Fibroblast of skin of abdomen (primary cell): ENCODE measurements at places on chromosomes 1 and 21.

- DNase-seq = peak; percentile 66
Observed at GRCh38 chr1:33365560-33365997, 44.7 kb upstream of the A3GALT2 start.

DNA sequence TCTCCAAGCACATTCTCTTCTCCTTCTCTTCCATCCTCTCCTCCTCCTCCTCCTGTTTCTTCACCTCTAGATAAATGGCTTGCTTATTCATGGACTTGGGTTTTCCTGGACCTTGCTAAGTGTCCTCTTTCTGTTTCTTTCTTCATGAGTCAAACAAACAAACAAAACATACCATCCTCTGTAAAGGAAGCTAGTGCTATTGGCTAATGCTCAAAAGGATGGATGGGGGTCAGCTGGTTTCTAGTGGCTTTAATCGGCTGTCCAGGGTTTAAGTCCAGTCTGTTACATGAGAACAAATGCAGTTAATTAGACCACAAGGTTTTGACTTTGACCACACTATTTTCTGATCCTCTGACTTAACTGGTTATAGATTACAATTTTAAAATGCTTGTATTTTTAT lies 83.8 kb upstream of the TSPAN2 start:
- DNase-seq = no peak

DNA sequence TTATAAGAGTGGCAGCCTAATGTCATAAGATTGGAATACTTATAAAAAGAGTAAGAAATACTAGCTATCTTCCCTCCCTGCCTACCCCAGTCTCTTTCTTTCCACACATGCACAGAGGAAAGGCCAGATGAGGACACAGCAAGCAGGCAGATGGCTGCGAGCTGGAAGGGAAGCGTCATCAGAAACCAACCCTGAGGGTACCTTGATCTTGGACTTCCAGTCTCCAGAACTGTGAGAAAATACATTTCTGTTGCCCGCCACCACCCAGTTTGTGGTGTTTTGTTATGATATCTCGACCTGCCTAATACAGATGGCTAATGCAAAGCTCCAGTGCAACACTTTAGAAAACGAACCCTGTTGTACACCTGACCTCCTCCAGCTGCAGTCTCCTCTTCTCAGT lies 2.3 kb upstream of the OR2C3 start:
- DNase-seq = no peak

DNA sequence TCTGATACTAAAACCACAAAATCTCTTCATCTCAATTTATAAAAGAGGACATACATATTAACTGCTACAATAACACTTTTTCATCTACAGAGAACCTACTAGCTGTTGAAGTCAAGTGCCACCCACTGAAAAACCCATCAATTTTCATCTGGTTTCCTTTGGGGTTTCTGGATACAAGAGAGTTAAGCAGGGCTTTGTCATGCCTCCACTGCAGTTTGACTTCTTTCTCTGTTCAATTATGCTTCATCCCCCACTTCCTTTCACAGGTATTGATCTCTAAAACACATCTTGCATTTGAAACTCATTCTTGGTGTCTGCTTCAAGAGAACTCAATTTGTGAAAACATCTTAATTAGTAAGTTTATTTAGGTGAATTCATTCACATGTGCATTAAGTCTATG lies 60.5 kb upstream of the ANGPTL3 start:
- no peak for DNase-seq

- DNase-seq = peak; percentile 45
Observed at GRCh38 chr1:27668808-27669723, 2.9 kb downstream of the IFI6 start.

DNA sequence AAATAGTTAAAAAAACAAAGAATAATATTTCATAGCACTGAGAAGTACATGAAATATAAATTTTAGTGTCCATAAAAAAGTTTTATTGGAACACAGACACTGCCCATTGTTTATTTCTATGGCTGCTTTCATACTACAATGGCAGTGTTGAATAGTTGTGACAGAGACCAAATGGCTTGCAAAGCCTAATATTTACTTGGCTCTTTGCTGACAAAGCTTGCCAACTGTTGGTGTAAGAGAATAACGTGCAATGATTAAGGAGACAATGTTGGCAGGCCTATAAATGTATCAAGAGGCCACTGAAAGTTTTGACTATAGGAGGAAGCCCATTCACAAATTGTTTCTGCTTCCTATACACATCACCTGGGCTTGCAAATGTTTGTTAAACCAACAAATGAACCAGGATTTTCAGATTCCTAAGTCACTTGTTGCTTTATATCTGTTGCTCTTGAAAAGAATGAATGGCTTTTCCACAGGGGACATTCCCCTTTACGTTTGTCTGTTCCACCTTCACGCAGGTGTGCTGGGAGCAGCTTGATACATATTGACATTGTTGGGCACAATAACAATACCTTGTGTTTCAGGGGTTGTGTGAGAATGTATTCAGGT lies 5.5 kb upstream of the ST6GALNAC3 start:
- DNase-seq = no peak
